ENCODE measurements at places on chromosomes 11 and 22. TPM values are rescaled to one million over a fixed set of nuclear protein-coding genes. Genes with fewer than 3 reads are reported as not detected.

SF3A1 gene
- 267 TPM for total RNA-seq

TTLL1 gene
- total RNA-seq, result 9.1 TPM

APOL5 gene
- total RNA-seq, result not detected

MISFA gene
- 1.8 TPM for total RNA-seq

RASGRP2 gene
- 123 TPM for total RNA-seq

APOBEC3B gene
- 32.8 TPM for total RNA-seq

Data from activated CD8-positive, alpha-beta memory T cell treated with anti-CD3 and anti-CD28 coated beads, Interleukin-2, amount 10 ng/mL, durations not matched to agents 7 days and 5 days (primary cell).